ENCODE measurements at places on chromosomes 13 and 19. TPM values are rescaled to one million over a fixed set of nuclear protein-coding genes. Genes with fewer than 3 reads are reported as not detected.

LYPD5 gene
- polyA plus RNA-seq = 10.0 TPM

GPC6 gene
- 5.4 TPM for polyA plus RNA-seq

C19orf85 gene
- not detected for polyA plus RNA-seq

TMPRSS9 gene
- polyA plus RNA-seq = not detected

FUT6 gene
- polyA plus RNA-seq = not detected

LYPD3 gene
- not detected for polyA plus RNA-seq

PSG7 gene
- not detected for polyA plus RNA-seq

PSG6 gene
- 0.42 TPM for polyA plus RNA-seq

THAP8 gene
- 1.3 TPM for polyA plus RNA-seq

KLK3 gene
- polyA plus RNA-seq = not detected

FXYD7 gene
- 62.3 TPM for polyA plus RNA-seq

PCDH8 gene
- polyA plus RNA-seq = not detected

CYP2B6 gene
- polyA plus RNA-seq = not detected

SIGLEC10 gene
- not detected for polyA plus RNA-seq

SLITRK5 gene
- polyA plus RNA-seq = 1.4 TPM

DZIP1 gene
- polyA plus RNA-seq = 4.9 TPM

FUT2 gene
- polyA plus RNA-seq = 0.13 TPM

ZNF564 gene
- 1.0 TPM for polyA plus RNA-seq

LRRC4B gene
- polyA plus RNA-seq = 0.80 TPM

C19orf67 gene
- not detected for polyA plus RNA-seq

LRRC63 gene
- 0.67 TPM for polyA plus RNA-seq

PIH1D1 gene
- polyA plus RNA-seq = 6.2 TPM

PPP1R13L gene
- not detected for polyA plus RNA-seq

ATP8A2 gene
- 25.3 TPM for polyA plus RNA-seq

JAK3 gene
- polyA plus RNA-seq = 0.19 TPM

FCAR gene
- not detected for polyA plus RNA-seq

KBTBD7 gene
- 23.7 TPM for polyA plus RNA-seq

SIGLEC8 gene
- polyA plus RNA-seq = not detected

KCNC3 gene
- polyA plus RNA-seq = 6.7 TPM

TSKS gene
- polyA plus RNA-seq = not detected

HPN gene
- 0.13 TPM for polyA plus RNA-seq

IRGC gene
- polyA plus RNA-seq = not detected

PSG3 gene
- not detected for polyA plus RNA-seq

PTH2 gene
- not detected for polyA plus RNA-seq

KCNN4 gene
- 4.1 TPM for polyA plus RNA-seq

CLDND2 gene
- polyA plus RNA-seq = 3.4 TPM

SIGLECL1 gene
- not detected for polyA plus RNA-seq

OR10H1 gene
- polyA plus RNA-seq = not detected

CEACAM4 gene
- polyA plus RNA-seq = not detected

VSTM1 gene
- polyA plus RNA-seq = not detected

USHBP1 gene
- polyA plus RNA-seq = not detected

ZNF439 gene
- polyA plus RNA-seq = 2.2 TPM

ERICH4 gene
- not detected for polyA plus RNA-seq

SBK3 gene
- polyA plus RNA-seq = not detected

PSG11 gene
- not detected for polyA plus RNA-seq

BIVM gene
- polyA plus RNA-seq = 13.9 TPM

CEACAM8 gene
- polyA plus RNA-seq = 1.6 TPM

HOMER3 gene
- 23.4 TPM for polyA plus RNA-seq

ADGRE3 gene
- not detected for polyA plus RNA-seq

AMH gene
- polyA plus RNA-seq = not detected

ZNF578 gene
- 3.5 TPM for polyA plus RNA-seq

IGFL2 gene
- polyA plus RNA-seq = not detected

OVOL3 gene
- not detected for polyA plus RNA-seq

ZFP14 gene
- polyA plus RNA-seq = 20.7 TPM

APOC1 gene
- 19.8 TPM for polyA plus RNA-seq

PRODH2 gene
- not detected for polyA plus RNA-seq

ANO8 gene
- 1.2 TPM for polyA plus RNA-seq

All from Purkinje cell (primary cell).